ENCODE measurements at places on chromosomes 7 and 10.
A peak's percentile ranks its signal among the peaks of the same experiment; 100 is the strongest.

- DNase-seq = peak; percentile 77
These were observed 98.0 kb upstream of the ZNF722 start for GRCh38 chr7:63900394-63901203.

- DNase-seq = no peak
These were observed 8.8 kb upstream of the GRB10 start for GRCh38 chr7:50791363-50791937.

DNA sequence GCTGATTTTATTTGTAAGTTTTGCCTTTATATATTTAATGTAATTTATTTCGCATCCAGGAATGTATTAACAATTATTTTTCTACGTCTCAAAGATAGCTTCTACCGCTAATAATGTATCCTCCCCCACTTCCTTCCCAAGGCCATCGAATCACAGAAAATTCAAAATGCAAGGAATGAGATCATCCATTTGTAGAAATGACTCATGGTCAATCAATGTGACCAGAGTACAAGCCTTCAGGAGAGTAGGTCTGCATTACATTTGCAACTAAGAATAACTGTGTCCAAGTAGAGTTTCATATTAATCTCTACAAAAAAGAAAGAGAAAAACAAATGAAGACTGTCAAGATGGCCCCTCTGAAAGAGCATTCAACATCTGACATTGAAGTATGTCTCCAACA lies 205.9 kb upstream of the PHF14 start:
- no peak for DNase-seq

- no peak for DNase-seq
These were observed 80.9 kb downstream of the ABLIM1 start for GRCh38 chr10:114577133-114577532.

GRCh38 chr10:93766918-93767317 lies 9.2 kb downstream of the LGI1 start:
- DNase-seq = no peak

DNA sequence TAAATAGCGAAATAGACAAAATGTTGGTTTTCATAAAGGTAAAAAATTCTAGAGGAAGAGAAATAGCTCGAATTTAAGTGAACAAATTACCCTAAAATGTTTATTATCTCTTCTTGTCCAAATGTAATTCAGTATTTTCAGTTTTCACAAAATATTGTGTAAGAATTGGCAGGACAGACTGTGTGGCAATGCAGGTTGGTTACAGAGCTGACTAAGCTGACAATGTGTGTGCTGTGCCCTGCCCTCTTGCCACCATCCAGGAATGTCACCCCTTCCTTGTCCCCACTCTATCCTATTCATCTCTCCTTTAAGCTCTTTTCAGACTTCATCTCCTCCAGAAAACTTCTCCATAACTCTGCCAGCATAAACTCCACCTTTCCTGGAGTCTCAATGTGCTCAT lies 46.1 kb downstream of the COL28A1 start:
- no peak for DNase-seq

DNA sequence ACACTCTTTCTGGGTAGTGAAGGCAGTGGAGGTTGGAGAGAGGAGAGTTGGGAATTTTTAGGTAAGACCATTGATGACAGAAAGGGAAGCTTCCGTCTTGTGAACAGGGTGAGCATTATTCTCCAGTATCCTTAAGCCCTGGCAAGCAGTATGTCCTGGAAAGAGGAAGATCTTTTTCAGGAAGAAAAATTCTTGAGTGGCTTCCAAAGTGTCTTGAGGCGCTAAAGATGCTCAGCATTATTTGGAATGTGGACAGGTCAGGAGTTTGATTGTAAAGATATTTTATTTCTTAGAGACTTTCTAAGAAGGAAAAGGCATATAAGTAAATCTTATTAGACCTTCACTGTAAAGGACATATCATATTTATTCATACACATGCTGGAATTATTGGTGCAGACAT lies 54.3 kb downstream of the ABCC2 start:
- DNase-seq = no peak

DNA sequence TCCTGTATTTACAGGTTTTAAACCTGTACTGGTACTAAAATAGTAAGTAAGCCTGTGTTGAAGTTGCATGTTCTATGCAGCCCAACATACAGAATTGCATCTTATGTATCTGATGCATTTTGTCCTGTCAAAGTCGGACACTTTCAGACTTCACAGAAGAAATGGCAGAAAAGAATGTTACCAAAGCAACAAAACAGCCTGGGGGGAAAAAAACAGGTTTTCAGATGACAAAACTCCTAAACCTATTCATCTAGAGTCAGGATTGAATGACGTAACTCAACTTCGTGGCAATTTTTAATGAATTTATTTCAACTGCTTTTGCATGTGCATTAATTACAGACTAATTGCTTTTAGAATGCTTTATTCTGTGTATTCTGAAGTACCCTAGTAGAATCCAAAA lies 28.4 kb downstream of the CYTH3 start:
- no peak for DNase-seq

DNA sequence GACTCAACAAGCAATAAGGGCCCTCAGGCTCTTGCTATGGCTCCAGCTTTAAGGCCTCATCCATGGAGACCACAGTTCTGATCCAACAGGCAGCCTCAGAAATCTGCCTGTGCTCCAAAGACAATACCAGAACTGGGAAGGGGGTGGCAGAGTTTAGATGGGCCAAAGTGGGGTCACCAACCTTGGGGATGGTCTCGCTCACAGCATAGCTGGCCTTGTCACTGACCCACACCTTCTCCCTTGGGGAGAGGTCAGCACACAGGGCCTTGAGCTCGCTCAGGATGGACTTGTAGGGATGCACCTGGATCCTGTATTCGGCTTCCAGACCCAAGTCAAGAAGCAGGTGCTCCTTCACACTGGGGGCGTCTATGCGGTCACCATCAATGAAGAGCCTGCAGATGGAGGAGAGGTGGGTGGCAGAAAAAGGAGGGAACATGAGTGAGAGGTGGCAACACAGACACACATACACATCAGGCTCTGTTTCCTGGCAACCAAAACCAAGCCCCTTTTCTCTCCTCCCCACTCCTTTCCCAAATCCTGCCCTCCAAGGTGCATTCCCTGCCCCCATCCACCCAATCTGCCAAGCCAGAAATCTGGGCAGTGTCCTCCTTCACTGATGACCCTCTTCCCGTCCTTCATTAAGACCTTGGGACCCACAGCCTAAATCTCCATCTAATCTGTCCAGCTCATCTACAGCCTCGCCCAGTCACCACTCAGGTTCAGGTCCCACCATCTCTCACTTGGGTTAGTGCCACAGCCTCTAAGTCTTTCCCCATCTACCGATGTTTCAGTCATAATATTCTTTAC lies 40.9 kb downstream of the XPNPEP1 start:
- DNase-seq = no peak

DNA sequence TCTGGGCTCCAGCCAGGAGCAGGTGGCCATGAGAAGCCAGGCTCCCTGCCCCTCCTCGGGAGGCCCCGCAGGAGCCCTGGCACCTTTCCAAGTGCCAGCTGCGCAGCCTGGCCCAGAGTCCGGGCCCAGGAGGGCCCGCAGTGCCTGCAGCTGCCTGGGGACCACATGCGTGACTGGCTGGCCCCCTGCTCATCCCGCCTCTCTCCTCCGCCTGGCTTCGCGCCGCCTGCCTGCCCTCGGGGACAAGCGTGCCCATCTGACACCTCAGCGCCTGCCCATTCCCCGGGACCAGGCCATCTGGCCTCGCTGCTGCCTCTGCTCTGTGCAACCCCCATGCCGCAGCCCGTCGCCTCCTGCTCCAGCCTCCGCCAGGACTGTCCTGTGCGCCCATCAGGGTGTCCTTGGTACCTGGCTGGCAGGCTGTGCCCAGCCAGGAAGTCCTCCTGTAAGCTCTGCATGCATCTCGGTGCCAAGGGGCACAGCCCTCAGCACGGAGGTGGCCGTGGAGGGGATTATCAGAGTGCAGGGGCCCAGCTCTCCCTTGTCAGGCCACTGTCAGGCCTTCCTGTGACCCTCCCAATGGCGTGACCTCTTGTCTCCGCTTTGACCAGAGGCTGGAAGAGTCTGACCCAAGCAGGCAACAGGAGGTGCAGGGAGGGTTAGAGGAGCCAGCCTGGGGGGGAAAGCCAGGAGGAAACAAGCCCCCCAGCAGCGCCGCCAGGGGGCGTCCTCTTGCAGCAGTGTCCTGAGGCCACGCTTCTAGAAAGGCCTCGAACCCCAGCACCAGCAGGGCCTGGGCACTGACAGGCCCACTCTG lies 50.5 kb downstream of the TMEM209 start:
- DNase-seq = no peak

DNA sequence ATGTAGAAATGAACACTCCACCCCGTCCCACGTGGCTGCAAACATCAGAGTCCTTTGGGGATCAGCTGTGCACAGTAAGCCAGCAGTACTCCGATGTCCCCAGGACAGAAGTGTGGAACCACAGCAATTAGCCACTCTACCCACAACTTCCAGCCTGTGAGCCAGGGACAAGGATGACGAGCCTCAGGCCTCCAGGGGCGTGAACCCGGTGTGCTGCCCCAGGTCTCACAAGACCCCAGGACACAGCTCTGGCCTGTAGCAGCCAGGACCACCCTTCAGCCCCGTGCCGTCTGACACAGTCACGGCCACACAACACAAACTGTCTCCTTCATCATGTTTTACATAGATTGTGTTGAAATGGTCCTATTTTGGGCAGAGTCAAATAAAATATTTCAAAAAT lies 113.0 kb upstream of the DIP2C start:
- DNase-seq = no peak

GRCh38 chr7:25669281-25669781 lies 441.0 kb upstream of the NPVF start:
- DNase-seq = no peak

- DNase-seq = no peak
These were observed 41.3 kb downstream of the WDR37 start for GRCh38 chr10:1097436-1097835.

DNA sequence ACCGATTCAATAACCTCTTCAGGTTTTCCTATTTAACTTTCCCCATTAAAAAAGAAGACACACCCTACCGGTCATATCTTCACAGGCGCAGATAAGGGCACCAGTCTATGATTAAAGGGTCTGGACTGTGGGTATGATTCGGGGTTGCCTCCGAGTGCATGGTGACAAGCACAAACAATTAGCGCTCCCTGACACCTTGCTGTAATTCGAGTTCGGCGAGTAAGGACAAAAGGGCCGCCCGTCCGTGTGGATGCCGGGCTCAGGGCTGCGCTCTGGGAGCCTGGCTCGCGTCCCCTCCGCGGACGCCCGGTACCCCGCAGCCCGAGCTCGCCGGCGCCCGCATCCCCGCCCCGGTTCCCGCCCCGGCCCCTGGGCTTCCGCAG lies 111.9 kb upstream of the RHEB start:
- DNase-seq = no peak

DNA sequence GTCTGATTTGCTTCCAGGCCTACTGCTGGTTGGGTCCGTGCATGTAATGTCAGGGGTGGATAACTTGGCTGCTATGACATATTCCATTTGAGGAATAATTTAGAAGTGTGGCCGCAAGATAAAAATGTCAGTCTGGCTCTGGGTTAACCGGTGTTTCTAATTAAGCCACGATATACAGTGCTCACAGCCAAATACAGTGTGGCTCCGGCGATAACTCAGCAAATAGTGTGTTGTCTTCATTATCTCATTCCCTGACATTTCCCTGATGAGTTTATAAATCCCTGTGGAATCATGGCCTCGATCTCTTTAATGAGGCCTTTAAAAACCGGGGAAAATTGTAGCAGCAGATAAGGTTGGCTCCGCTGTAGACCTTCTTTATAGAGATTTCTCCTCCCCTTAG lies 1125.0 kb downstream of the TYW1 start:
- no peak for DNase-seq

- DNase-seq = no peak
These were observed 221.7 kb downstream of the KIAA1217 start for GRCh38 chr10:24430591-24430990.

DNA sequence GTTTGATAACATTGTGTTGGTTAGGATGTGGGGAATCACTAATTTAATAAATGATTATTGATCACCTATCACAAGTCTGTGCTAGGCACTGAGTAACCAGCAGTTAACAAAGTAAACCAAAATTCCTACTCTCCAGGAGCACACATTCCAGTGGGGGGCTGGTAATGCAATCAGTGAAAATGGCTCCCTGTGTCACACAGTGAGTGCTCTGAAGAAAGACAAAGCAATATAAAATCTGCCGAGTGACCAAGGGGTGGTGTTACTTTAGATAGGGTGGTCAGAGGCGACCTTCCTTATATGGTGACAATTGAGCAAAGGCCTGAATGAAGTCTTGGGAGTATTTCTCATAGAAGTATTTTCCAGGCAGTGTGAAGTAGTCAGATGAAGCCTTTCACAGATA lies 13.6 kb upstream of the SMC3 start:
- DNase-seq = no peak

DNA sequence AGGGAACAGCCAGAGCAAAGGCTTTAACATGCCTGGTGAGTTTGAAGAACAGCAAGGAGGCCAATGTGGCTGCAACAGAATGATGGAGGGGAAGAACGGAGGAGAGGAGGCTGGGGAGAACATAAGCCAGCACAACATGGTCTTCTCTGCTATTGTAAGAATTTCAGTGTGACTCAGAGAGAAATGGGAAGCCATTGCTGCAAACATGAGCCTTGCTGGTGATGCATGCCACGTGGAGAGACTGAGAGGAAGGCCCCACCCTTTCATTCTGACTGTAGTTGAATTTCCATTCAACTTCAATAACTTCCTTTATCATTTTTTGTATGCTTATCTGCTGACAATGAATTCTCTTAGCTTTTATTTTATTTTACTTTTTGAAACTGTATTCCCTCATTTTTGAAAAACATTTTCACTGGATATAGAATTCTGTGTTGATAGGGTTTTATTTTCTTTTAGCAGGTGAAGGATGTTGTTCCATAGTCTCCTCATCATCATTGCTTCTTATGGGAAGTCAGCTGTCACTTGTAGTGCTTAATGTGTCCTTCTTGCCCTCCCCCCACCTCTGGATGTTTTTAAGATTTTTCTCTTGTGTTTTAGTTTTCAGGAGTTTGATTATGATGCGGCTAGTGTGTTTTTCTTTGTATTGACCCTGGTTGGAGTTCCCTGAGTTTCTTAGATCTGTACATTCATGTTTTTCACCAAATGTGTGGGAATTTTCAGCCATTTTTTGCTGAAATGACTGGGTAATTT lies 46.4 kb upstream of the LEP start:
- DNase-seq = no peak

- DNase-seq = no peak
These were observed 293.4 kb downstream of the CTNNA3 start for GRCh38 chr10:67402620-67403019.

GRCh38 chr7:116647290-116647689 lies 24.7 kb upstream of the MET start:
- no peak for DNase-seq

Measured in activated T-cell treated with anti-CD3 and anti-CD28 coated beads, Interleukin-2, amount 50 U/mL, for 72 hours (primary cell).